Dermis blood vessel endothelial cell (primary cell): ENCODE measurements at places on chromosomes 3 and 15.
A peak's percentile ranks its signal among the peaks of the same experiment; 100 is the strongest.

GRCh38 chr3:53129344-53129743 is 891 bp downstream of the RFT1 start:
- no peak for DNase-seq

GRCh38 chr15:81216422-81216821 is 19.7 kb downstream of the IL16 start:
- no peak for DNase-seq

GRCh38 chr15:35260941-35261340 is 175.8 kb upstream of the NANOGP8 start:
- DNase-seq: no peak

DNA sequence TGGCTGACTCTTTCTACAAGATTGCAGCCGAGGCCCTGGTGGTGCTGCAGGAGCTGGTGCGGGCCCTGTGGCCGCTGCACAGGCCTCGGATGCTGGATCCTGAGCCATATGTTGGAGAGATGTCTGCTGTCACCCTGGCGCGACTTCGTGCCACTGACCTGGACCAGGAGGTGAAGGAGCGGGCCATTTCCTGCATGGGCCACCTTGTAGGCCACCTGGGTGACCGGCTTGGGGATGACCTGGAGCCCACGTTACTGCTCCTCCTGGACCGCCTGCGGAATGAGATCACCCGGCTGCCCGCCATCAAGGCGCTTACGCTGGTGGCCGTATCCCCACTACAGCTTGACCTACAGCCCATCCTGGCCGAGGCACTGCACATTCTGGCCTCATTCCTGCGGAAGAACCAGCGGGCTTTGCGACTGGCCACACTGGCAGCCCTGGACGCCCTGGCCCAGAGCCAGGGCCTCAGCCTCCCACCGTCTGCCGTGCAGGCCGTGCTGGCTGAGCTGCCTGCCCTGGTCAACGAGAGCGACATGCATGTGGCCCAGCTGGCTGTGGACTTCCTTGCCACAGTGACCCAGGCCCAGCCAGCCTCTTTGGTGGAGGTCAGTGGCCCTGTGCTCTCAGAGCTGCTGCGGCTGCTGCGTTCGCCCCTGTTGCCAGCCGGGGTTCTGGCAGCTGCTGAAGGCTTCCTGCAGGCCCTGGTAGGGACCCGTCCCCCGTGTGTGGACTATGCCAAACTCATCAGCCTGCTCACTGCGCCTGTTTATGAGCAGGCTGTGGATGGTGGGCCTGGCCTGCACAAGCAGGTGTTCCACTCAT is 20.3 kb downstream of the CAND2 start:
- no peak for DNase-seq

DNA sequence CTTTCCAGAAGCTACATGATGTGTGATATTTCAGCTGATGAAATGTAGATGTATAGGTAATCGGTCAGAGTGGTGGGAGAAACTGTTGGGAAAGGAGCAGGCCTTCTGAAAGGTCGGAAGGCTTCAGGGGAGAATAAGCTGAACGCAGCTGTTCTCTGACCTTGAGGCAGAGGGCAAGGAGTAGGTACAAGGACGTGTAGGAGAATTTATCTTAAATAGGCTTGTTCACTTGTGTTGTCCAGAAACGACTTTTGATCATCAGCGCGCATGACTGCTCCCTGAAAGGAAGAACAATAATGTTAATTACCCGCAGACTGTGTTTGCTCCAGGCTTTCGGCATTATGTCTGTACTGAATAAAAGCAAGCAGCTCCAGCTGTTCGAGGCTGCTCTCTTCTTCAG is 39.6 kb downstream of the GPR160 start:
- no peak for DNase-seq

- DNase-seq: no peak
Measured at GRCh38 chr3:40070816-40071215, 238.7 kb upstream of the EIF1B start.

DNA sequence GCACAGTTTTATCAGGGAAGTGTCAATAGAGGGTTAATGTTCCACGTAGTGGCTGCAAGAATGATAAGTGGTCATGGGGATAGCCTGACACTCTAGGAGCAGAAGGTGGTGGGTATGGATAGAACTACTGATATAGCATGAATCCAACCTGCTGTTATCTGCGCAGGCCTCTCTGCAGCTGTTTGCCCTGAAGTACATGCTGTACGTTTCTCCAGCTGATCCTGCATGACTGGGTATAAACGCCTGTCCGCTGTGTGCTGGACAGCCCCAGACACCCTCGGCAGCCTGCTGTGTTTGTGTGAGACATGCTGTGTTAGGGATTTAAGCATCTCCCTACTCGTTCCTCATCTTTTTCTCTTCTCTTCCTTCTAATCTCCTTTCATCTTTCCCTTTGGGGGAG is 87.1 kb downstream of the LPP start:
- DNase-seq: no peak

GRCh38 chr15:48416301-48416700 is 85.1 kb downstream of the DUT start:
- no peak for DNase-seq

DNA sequence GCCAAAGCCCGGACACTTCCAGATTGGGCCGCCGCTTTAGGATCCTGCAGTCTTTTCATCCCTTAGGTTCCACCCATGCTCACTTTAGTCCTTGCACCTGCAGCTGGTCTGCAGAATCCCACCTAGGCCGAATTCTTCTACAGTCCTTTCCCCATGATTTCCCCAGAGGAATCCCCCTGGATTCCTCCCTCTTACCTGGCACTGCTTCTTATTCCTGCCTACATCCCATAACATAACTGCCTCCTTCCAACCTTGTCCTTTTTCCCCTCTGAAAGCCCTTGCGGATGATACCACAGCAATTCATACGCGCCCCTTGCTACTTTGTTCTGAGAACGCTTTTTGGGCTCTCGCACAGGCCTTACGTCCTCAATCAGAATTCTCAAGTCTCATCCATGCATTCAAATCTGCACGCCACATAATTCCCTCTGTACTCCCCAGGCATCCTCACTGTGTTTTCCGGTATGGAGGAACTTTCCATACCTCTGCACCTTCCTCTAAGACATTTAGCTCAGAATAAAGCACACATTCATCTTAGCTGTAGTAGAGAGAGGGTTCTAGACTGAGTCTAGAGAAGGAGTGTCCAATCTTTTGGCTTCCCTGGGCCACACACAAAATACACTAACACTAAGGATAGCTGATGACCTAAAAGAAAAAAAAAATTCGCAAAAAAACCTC is 619 bp downstream of the EIF2AK4 start:
- DNase-seq: peak; percentile 44

DNA sequence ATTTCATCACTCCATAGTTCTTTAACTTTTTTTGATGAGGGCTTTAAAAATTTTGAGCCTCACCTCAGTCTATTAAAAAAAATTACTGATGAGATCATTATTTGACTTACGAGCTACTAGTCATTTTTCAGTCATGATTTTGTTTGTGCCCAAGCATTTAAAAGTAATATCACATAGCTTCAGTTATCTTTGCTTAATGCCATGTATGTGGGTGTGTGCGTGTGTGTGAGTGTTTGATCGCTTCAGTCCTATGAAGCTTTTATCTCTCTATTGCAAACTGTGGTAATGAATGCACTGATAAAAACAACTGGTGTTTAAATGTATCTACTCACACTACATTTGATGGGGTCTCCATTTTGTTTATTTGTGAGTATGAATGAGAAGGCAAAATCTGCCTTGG is 49.8 kb downstream of the RSRC1 start:
- DNase-seq: no peak

DNA sequence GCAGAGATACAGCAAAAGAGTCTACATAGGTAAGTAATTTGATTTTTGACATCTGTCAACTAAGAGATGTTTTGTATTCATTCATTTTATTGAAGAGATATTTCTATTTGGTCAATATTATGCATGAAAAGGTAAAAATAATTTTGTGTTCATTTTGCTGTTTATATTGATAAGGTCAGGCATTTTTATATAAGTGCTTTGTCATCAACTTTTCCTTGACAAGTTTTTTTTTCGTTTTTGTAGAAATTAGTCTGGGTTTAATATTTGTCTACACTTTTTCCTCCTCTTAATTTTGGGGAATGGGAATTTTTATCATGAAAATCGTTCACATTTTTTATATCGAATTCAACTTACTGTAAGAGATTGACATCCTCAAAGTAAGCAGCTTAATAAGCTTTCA is 67.7 kb downstream of the STT3B start:
- DNase-seq: no peak

GRCh38 chr15:83720468-83720867 is 66.5 kb downstream of the ADAMTSL3 start:
- no peak for DNase-seq

GRCh38 chr3:62527474-62527873 is 154.1 kb upstream of the FEZF2 start:
- DNase-seq: no peak

DNA sequence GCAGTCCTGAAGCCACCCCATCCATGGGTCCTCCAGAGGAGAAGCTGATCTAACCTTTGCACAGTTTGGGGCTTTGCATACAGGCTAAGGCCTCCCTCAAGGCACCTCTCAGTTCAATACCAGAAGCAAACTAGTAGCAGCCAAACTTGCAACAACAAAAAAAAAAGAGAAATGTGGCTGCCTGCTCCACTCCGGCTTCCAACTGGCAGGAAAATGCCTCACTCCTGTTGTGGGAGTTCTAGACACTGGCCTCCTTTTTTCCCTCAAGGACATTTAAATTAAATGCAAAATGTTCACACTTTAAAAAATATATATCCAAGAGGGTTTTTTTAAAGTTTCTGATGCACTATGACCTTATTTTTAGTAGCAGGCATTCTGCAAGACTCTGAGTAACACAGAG is 216.0 kb upstream of the TPM1 start:
- no peak for DNase-seq

DNA sequence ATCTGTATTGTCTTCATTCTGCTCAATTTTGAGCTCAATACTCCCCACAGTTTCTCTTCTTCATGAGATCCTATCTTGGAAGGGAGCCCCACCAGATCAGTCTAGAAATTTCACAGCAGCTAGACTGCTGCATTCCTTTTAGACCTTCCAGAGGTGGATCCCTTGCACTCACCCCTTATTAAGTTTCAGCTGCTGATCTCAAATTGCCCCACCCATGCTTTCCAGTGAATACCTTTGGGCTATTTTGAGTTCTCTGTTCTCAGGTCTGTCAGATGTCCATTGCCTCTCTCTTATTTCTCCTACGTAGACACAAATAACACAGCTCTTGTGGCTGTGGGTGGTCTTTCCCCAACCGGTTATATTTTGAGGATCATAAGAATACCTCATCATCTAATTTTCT is 60.8 kb downstream of the GPR156 start:
- no peak for DNase-seq

GRCh38 chr3:64019271-64019670 is 4.0 kb downstream of the PSMD6 start:
- DNase-seq: no peak

- DNase-seq: no peak
Measured at GRCh38 chr3:20849975-20850374, 664.0 kb upstream of the SGO1 start.

DNA sequence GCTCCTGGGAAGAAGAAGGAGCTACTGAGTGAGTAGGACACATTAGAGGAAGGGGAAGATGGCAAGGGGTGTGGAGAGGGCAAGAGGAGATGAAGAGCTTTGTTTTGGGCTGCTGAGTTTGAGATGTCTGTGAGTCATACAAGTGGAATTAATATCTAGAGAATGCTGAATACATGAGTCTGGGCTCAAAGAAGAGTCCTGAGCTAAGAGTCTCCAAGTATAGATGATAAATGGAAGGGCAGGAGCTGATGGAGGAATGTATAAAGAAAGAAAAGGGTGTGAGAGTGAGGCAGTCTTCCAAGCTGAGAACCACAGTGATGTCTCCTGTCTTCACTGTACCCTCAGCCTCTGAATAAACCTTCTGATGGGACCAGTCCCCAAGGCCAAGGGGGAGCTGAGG is 205.5 kb upstream of the MRPL3 start:
- DNase-seq: no peak

- DNase-seq: no peak
Measured at GRCh38 chr3:169827712-169828111, 15.0 kb upstream of the LRRC34 start.

- DNase-seq: no peak
Measured at GRCh38 chr15:23074684-23075083, 35.3 kb upstream of the TUBGCP5 start.

DNA sequence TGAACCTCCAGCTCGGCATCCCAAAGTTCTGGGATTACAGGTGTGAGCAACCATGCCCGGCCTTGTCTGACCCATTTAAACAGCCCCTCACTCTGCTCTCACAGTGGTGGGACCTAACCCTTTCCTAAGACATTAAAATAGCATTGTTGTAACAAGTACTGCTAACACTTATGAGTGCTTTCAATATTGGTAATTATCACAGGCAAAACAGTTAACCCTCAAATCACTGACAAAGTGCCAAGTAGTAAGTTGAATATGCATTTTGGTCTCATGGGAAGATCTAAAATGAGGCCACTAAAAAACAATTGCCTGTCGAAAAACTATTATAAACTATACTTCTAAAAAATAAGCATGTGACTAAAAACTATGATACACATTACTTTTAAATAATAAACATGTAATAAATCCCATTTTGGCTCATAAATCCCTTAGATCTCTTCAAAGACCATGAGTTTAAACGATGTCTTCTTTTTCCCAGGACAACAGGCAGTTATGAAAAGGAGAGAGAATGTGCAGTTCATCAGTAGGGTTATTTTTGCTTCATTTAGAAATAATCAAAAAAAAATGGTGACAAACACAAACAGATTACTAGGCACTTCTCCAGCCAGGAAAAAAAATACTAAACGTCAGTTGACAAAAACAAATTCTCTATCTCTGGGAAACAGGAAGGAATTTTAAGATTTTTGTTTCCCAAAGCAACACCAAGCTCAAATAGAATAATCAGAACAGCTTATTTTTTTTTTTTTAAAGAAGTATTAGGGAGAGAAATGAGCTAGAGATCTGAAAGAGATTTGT is 95.4 kb downstream of the RFTN1 start:
- no peak for DNase-seq

DNA sequence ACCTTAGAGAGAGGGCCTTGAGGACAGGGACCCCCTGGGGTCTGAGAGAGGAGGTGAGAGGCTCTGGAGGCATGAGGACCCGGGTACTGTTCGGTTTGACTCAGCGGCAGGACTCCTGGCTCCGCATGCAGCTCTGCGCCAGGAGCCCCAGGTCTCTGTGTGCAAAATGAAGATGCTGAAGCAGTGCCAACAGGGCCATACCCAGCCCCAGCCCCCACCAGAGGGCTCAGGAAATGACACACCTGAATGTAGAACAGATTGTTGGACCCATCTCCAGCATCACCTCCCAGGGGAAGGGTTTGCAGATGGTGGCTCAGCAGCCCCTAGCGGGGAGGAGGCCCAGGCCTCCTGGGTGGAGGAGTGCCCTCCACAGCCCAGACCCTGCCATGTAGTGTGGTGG is 30.2 kb downstream of the EPHB3 start:
- DNase-seq: no peak

DNA sequence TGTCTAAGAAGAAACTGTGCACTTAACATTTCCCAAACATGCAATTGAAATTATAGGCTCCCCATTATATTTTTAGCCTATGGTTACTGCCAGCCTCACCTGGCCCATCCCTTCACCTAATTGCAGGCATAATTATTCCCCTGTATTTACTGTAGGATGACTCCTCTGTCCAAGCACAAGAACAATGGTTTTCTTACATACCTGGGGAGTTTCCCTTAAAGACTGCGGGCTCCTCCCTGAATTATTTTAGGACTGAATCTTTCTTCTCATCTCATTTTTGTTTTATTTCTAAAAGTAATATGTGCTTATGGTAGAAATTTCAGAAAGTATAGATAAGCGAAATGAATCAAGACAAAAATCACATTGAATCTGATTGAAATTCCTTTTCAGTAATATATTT is 11.4 kb downstream of the TM4SF1 start:
- no peak for DNase-seq

- no peak for DNase-seq
Measured at GRCh38 chr3:159783780-159784742, 204.6 kb upstream of the IL12A start.

- no peak for DNase-seq
Measured at GRCh38 chr3:85554153-85554552, 595.4 kb downstream of the CADM2 start.
